ENCODE measurements at places on chromosomes 4 and X.

DNA sequence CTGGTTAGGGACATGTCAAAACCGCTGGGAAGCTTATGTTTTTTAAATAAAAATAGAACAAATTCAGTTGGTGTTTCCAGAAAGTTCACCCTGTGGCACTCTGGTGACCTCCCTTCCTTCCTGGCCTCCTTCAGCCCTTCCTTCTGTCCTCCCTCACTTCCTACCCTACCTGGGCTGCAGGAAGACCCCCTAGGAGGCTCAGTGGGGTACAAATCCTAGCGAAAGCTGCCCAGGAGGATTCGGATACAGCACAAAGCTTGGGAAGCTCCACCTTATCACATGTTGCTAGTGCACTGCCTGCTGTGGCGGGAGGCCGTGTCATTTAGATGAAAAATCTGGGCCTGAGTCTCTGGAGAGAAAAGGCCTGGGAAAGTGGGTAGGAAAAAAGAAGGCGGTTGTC is 60.5 kb downstream of the FHDC1 start:
- DNase-seq = no peak

GRCh38 chrX:138925330-138925729 is 213.8 kb upstream of the FGF13 start:
- no peak for DNase-seq

DNA sequence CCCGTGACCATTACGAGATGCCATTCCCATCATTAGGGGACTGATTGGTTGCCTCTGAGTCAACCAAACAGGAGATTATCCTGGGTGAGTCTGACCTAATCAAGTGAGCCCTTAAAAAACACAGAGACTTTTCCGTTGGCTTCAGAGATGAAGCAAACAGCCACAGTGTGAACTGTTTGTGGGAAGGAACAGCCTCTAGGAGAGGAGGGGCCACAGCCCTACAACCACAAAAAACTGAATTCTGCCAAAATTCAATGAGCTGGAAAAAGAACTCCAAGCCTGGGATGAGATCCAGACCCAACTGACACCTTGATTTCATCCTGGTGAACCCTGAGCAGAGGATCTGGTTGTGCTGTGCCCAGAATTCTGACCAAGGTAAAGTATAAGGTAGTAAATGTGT is 31.3 kb upstream of the TBL1X start:
- no peak for DNase-seq

DNA sequence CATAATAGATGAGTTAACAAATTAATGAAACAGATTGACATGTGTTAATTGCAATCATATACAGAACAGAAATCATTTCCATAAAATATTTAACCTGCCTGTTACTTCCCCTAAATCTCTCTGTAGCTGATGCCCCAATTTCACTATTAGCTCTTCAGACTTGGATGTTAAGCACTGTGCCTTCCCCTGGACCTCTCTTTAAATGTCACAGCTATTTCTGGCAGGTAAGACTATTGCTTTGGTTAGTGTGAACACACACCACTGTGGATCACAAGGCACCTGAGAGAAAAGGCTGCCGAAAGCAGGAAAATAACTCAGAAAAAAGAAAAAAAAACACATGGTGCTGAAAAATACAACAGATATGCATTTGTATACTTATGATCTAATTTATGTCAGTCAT is 91.3 kb downstream of the SNCA start:
- no peak for DNase-seq

DNA sequence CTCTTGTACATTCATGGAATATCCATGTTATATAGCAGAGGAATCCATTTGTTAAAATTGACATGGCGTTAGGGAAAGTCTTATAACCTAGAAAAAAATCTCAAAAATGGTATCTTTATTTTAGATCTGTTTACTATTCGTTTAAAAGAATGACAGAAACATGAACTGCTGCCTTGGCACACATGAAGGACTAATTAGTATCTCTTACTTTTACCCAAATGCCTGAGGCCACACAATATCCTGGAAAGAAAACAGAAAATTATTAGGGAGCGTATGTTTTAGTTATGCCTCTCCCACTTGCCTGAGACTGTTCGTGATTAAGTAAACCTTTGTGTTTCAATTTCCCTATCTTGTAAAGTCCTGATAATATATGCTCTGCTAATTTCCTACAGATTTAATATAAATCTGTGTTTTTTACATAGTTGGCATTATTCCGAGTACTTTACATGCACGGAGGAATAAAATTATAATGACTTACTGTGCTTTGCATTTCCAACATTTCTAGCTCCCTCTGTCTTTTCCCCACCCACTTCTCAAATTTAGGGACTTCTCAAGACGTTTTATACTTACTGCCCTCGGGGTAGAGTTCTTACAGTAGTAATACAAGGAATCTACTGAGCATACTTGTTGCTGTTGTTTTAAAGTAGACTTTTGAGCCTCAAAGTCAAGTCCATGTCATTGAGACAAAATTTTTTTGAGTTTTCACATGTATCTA is 147.3 kb downstream of the VEGFC start:
- no peak for DNase-seq

- peak; percentile 82 for DNase-seq
Observed at GRCh38 chr4:83212041-83212851, 72.4 kb downstream of the COQ2 start.

- no peak for DNase-seq
Observed at GRCh38 chrX:148947399-148947975, 447.1 kb downstream of the AFF2 start.

DNA sequence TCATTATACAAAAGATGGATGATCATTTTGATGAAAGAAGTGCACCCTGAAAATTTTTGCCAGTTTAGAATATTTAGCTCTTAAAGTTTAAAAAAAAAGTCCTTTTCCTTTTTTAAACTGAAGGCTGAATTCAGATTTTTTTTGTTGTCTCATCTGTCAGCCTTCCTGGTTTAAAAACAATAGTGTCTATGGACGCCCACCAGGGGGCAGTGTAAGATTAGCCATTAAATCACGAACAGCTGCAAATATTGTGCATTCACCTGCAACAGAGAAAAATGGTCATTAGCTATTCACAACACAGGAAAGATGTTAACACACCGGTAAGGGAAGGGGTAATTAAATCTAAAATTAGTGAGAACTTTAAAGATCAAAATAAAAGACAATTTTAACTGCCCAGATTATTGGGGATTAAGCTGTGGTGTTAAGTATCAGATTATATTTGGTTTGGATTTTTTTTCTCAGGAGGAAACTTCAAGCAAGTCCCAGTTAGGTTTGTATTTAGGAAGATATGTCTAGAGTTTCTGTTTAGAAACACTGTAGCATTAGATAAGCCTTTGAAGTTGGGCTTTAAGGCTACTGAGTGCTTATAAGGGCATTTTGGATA is 4.4 kb upstream of the CXorf38 start:
- DNase-seq = peak; percentile 74

GRCh38 chrX:29012867-29013266 is 425.6 kb downstream of the IL1RAPL1 start:
- DNase-seq = no peak

- no peak for DNase-seq
Observed at GRCh38 chr4:86006057-86006456, 353.8 kb downstream of the MAPK10 start.

- no peak for DNase-seq
Observed at GRCh38 chrX:43560247-43560946, 95.7 kb upstream of the MAOA start.

GRCh38 chrX:23374291-23374690 is 39.6 kb downstream of the PTCHD1 start:
- no peak for DNase-seq

- DNase-seq = no peak
Observed at GRCh38 chrX:21996872-21997455, 35.2 kb upstream of the PHEX start.

DNA sequence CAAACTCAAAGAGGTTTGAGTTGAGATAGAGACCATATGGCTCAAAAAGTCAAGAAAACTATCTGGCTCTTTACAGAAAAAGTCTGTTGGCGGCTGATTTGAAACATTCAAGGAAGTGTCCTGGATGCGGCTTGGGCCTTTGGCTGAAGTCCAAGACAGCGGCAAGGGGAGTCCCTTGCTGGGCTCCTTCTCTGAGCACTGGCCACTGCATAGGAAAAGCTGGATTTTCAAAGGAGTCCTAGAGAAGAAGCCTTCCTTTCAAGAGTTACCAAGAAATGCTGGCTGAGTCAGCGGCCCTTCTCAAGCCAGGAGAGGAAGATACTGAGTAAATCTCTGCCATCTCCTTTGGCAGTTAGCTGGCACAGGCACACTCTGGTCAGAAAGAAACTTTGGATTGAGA is 12.1 kb downstream of the APLN start:
- DNase-seq = no peak

- DNase-seq = no peak
Observed at GRCh38 chr4:65789341-65789740, 119.1 kb upstream of the EPHA5 start.

DNA sequence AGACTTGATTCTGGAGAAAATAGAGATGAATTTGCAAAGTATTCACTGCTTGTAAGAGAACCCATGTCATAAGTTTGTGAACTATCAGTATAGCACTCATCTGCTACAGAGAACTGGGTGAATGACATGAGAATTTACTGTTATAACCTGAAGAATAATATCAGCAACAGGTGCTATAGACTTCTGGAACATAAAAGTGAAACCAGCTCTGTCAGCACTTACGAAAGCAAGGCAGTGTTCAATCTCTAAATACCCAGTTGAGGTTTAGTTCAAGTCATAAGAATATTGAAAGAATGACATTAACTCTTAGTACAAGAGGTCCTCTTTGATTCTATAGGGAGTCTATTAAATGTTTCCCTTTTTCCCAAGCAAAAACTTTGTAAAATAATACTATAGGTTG is 232.9 kb upstream of the ANKRD50 start:
- no peak for DNase-seq

DNA sequence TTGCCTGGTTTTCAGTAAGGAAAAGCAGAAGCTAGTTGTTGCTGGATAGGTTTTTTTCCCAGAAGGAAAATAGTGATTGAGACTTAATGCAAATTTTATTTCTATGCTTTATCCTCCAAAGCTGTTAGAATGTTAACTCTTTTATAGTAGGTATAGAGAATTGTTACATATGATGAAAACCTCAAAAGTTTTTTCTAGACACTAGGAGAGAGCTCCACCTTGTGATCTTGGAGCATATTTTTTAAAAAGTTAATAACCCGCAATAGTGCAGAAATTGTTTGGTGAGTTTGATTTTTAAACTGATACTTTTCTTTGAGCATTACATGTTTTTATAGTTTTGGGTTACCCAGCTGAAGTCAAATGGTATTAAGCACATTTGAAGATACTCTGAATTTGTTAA is 56.5 kb downstream of the STAG2 start:
- peak; percentile 10 for DNase-seq

DNA sequence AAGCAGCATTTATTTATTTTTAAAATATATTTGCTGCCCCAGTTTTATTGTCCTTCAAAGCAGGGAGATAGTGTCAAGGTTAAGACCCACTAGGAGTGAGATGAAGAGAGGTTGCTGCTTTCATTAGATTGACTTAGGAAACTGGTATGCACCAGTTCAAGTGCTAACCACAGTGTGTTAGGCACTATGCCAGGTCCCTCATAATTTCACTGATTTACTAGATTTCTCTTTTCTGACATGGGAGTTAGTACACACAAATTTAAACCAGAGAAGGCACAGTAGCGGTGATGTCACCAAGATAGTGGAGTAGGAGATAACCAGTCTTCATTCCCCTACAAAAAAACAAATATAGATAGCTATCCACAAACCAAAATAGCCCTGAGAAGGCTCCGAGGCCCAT is 14.3 kb downstream of the RRAGB start:
- DNase-seq = no peak

GRCh38 chr4:183229397-183229796 is 90.7 kb downstream of the CLDN22 start:
- no peak for DNase-seq

DNA sequence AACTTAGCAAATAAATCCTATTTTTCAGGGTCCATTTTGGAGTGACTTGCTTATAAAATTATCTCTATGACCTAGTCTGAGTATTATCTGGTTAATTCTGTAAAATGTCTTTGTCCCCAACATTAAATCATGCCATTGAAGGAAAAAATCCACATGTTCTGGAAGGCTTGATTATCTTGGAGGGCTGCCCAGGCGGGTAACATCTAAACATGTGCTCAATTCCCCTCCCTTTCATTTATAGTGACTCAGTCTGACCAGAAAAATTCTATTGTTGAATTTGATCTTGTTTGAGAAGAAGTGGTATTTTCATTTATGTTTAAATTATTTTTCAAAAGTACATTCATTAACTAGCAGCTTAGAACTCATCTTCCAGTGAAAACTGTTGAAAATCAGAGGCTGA is 55.4 kb upstream of the SLC10A7 start:
- no peak for DNase-seq

GRCh38 chrX:152072236-152072635 is 66.1 kb downstream of the MAGEA10 start:
- DNase-seq = no peak

DNA sequence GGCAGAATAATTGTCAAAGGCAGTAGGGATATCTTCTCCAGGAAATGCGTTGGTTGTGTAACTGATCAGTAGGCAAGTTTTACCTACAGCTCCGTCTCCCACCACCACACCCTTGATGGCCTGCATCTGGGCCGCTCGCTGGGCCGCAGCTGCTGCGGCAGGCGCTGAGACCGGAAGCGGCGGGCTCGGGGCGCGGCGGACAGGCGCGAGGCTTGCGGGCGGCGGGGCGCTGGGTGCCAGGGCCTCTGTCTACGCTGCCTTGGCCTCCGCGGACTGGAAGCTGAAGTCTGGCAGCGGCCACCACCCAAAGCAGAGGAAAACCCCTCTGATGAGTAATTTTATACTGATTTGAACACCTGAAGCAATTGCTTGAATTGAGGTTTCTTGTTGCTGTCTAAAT is 124.2 kb upstream of the ZIC3 start:
- DNase-seq = no peak

- DNase-seq = no peak
Observed at GRCh38 chr4:120873554-120873953, 49.0 kb downstream of the PRDM5 start.

- no peak for DNase-seq
Observed at GRCh38 chr4:2886622-2887021, 43.0 kb downstream of the ADD1 start.

GRCh38 chr4:1356181-1356998 is 9.4 kb downstream of the UVSSA start:
- DNase-seq = peak; percentile 49

DNA sequence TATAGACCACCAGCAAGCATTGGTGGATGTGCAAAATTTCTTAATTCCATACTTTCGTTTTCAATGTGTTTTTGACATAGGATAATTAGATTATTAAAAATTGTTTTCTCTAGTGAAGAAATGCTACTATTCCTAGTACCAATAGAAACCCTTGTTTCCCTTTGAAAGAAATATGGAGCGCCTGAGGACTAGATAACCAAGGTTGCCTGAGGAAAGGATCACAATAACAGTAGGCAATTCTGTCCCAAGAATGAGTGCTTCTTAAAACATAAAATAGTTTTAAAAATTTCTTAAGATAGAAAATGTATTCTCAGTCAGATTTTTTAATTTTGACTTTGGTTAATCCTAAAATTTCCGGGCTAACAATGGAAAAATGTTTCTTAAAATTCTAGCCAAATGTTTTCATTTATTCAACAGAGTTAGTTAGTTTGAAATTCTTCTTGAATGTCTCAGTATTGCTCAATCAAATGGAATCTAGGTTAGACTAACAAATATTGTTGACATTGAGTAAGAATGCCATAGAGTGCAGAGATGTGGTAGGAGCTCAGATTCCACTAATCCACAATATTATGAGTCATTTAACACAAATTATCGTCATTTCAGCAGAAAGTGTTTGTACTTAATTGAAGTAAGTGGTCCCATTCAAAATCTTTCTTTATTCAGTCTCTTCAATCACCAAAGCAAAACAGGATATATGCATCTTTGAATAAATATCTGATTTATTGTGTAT is 666.0 kb downstream of the GRID2 start:
- DNase-seq = no peak

GRCh38 chrX:107750861-107751445 is 24.6 kb downstream of the TSC22D3 start:
- DNase-seq = no peak

- no peak for DNase-seq
Observed at GRCh38 chr4:1168191-1169101, 3.9 kb downstream of the SPON2 start.
